NCI-H1436 (cell line): ENCODE measurements at places on chromosomes 4 and X.

GRCh38 chr4:8854931-8855330 is 16.7 kb downstream of the HMX1 start:
- no peak for DNase-seq

DNA sequence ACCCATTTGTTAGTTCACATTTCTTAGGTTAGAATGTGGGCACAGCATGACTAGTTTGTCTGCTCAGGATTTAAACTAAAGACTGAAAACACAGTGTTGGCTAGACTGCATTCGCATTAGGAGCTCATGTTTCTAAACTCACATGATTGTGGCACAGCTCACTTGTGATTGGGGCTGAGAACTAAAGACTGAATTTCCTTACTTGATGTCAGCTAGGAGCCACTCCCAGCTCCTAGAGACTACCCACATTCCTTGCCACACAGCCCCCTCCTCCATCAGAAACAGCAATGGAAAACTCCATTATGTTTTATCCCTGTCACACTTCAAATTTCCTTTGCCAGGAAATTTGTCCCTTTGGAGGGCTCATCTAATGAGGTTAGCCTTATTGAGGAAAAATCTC is 170.2 kb upstream of the NUDT6 start:
- no peak for DNase-seq

- DNase-seq, result no peak
These were observed 293.7 kb upstream of the GALNT7 start for GRCh38 chr4:172874944-172875343.

DNA sequence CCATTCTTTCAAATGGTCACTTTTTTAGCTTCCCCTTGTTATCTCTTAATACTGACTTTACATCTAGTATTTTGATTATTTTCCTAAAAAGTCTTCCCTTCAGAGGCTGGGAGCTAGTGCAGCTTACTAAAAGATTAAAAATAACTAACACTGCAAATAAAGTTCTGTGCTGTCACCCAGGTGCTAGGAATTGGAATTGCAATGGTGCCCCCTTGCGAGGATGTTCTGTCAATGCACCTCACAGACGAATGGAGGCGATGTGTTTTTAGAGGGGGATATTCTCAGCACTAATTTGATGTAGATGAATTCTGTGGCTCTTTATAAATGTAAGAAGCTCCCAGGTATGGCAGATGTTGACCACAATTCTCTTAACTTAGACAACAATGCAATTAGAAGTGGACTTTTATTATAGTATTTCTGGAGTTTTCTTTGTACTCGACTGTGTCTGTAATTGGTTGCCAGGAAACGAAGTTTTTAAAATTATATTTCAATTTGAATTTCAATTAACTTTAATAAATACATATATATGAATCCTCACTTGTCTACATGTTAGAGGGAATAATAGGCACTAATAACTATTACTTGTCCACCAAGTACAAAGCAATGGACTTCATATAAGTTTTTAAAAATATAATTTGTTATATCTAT is 22.0 kb upstream of the SMIM31 start:
- no peak for DNase-seq

GRCh38 chr4:71270901-71271300 is 67.9 kb upstream of the SLC4A4 start:
- no peak for DNase-seq
